ENCODE measurements at places on chromosomes 1 and 21.

DNA sequence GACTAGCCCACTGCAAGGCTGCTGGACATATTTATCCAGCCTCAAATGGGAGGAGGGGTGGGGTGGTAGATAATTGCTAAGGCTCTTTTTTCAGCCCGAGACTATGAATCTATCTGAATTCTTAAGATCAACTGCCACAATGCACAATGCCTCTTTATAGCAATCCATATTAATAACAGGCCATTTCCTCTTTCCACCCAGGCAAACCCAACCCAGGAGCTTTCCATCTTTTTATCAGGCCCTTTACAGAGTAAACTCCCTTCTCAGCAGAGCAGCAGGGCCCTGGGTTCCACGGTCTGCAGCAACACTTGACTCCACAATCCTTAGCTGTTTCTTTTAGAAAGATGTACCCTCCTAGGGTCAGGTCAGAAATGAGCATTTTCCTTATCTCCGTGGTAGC, 806 bp downstream of the DDOST start:
- DNase-seq, result no peak

DNA sequence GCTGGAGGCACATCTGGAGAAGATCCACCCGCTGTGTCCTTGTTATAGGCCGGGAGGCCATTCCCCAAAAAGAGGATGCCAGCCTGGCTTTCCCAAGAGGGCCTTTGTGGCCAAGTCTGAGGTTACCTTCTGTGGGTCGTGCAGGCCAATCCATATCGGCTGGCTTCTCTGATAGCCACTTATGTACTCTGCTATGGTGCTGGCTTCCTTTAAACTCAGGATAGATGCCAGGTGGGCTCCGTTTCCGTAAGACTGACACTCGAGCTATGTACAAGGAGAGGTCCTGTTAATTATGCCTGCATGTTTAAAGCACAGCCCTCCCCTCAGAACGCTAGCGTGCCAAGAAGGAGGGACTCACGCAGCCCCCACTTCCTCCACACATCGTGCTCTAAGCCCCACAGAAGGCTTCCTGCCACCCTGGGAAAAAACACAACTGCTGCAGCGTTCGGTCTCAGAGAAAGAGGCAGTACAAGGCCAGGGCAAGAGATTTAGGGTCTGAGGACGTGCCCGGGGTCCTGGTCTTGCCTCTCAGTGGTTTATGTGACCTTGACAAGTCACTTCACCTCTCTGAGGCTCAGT, 11.6 kb downstream of the REG4 start:
- DNase-seq, result no peak

- peak; percentile 10 for DNase-seq
These were observed 36.7 kb downstream of the ACBD3 start for GRCh38 chr1:226149806-226150205.

- DNase-seq, result peak; percentile 87
These were observed 25.0 kb downstream of the GIPC2 start for GRCh38 chr1:78070758-78071157.

GRCh38 chr1:93304716-93305138, 41.0 kb upstream of the DR1 start:
- peak; percentile 55 for DNase-seq

DNA sequence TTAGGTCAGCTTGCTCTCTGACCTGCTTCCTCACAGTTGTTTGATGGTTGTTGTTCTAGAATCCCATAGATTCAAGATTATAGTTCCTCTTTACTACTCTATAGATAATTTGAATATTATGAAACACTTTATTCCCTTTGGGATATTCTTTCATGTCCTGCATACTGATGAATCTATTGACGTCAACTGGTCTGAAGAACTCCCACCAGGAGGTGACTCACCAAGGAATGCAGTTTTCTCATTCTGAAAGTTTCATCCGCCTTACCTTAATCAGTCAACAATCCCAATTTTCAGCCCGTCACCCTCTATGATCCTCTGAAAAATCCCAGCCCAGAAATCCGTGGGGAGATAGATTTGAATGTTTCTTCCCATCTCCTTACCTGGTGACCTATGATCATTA, 834.1 kb upstream of the PRMT6 start:
- peak; percentile 44 for DNase-seq

DNA sequence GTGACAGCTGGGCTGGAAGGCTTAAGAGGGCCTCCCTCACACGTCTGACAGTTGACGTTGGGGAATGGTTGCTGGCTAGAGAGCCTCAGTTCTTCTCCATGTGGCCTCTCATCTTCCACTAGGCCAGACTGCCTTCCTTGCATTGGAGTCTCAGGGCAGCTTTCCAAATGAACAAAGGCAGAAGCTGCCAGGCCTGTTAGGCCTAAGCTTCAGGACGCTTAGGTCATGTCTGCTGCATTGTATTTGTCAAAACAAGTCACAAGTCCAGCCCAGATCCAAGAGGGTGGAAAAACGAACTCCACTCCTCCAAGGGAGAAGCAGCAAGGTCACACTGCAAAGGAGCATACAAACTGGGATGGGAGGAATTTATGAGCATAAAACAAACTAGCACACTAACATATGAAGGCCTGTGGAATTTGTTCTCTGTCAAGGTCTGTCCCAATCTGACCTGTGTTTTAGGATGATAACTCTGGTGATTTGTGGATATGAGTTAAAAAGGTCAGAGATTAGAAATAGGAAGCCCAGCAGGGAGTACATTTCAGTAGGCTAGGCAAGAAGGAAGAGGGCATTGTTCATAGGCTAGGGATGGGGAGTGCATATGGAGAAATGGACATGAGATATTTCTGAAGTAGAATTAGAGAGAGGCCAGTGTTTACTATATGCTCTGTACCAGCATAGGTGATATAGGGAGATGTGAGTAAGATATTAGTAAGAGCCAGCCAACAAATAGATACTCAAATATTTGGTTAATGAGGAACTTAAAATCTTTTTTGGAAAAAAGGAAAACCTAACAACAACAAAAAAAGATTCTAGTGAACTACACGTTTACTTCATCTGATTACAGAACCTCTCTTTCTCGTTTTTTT, 29.1 kb upstream of the CNN3 start:
- no peak for DNase-seq

GRCh38 chr1:18217398-18218043, 109.9 kb downstream of the IGSF21 start:
- peak; percentile 5 for DNase-seq

GRCh38 chr1:180482425-180483275, 19.7 kb downstream of the ACBD6 start:
- peak; percentile 41 for DNase-seq

DNA sequence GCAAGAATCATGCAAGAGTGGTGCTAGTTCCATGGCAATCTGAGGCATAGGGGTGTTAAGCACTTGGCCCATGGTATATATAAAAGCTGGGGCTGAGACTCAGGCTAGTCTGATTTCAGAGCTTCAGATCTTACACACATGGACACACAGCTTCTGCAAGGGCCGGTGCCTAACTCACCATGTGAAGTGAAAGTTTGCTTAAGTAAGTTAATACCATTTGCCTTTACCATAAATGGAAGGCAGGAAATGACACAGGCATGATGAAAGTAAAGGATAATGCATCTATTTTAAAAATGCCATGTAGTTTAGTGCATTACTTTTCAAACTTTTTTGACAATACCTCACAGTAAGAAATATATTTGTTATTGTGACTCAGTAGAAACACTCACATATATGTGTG, 122.6 kb downstream of the KCNJ6 start:
- DNase-seq, result peak; percentile 54

GRCh38 chr1:228038387-228039005, 31.7 kb downstream of the WNT3A start:
- no peak for DNase-seq

- no peak for DNase-seq
These were observed 421.6 kb upstream of the PBX1 start for GRCh38 chr1:164137273-164137925.

DNA sequence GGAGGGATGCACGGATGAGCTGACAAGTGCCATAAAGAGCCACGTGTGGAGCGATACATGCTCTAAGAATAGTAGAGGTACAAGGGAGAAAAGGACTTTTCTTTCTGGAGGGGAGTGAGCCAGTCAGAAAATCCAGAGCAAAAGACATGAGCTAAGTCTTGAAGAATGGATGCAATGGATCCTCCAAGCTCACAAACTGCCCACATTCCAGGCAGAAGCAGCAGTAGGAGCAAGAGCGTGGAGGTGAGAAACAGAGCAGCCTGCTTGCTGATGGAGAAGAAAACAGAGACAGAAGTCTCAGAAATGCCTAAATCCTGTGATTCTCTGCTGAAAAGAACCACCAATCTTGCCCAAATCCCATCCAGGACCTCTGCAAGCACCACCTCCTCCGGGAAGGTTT, 78.2 kb upstream of the RALGPS2 start:
- peak; percentile 43 for DNase-seq

GRCh38 chr1:183080406-183080805, 57.2 kb downstream of the LAMC1 start:
- peak; percentile 31 for DNase-seq

- DNase-seq, result no peak
These were observed 35.9 kb downstream of the FHAD1 start for GRCh38 chr1:15282810-15283474.

GRCh38 chr1:184418652-184419349, 32.0 kb downstream of the C1orf21 start:
- DNase-seq, result no peak

GRCh38 chr1:59697150-59697800, 117.5 kb upstream of the HOOK1 start:
- DNase-seq, result peak; percentile 44

DNA sequence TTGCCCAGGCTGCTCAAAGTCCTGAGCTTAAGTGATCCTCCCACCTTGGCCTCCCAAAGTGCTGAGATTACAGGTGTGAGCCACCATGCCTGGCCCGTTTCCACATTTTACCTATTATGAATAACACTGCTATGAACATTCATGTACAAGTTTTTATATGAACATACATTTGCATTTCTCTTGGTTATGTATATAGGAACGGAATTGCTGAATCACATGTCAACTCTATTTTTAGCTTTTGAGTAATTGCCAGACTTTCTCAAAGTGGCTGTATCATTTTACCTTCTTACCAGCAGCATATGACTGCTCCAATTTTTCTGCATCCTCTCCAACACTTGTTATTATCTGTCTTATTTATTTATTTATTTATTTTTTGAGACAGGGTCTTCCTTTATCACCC, 2.7 kb downstream of the SPATA21 start:
- peak; percentile 36 for DNase-seq

DNA sequence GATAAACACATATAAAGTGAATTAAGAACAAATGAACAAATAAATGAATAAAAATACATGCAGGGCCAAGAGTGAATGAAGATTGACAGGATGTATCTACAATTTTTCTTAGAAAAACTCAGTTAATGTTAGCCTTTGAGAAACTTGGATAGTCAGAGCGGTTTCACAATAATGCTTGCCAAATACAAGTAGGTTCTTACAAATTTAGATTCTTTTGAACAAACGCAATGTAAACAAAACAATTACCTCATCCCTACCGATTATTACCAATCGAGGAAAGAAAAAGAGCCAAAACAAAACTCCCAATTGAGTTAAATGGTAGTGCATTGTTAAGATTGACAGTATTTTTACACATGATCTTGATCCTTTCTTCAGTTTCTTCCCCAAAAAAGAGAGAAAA, 176.9 kb upstream of the DEPDC1 start:
- DNase-seq, result no peak

DNA sequence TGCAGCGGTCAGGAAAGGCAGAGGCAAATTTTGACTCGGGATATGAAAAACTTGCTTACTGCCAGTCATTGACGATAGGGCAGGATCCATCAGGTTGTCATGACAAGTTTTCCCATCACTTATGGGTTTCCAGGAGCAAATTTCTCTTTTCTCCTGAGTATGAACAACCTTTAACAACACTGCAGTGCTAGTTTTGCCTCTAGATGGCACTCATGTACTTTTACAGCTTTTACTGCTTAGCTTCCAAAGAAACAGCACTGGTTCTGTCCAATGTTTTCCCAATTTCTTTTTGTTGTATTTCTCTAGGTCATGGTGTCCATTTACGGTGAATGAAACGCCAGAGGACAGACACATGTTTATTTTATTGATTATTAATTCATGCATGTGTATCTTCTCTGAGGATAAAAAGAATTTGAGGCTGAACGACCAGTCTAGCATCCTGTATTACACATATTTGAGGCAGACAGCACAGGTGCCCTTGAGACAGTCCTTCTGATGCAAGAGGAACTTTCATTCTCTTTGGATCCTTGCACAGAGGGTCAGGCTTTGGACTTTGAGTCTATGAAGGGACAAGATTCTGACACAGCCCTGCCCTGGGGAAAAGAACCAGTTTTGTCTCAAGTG, 112.3 kb upstream of the TRABD2B start:
- DNase-seq, result peak; percentile 50

DNA sequence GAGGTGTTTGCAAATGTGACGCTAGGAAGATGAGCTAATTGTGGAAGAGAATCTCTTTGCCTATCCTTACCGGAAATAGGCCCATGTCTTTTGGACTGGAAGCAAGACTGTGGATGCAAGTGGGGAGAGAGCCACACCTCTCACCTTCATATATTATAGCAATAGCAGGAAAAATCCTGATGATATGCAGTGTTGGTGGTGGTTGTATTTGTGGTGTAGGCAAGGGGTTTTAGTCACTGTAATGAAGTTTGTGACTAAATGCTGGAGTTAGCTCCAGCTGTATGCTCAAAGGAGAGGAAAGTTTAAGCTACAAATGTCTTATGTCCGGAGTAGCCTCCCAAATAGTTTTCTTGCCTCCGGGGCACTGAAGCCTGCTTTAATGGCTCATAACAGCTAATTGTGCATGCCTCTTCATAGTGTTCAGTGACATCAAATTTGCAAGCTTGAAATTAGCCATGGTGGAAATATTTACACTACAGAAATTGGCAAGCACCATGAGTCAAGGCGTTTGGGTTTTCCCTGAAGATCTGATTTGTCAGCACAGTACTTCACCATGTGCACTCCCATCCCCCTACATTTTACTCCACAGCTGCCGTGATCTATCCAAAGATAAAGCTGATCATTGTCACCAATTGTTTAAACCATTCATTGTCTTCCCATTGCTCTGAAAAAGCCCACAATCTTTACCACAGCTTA, 102.6 kb upstream of the ZNF644 start:
- DNase-seq, result no peak

GRCh38 chr1:41242342-41243078, 404 bp upstream of the SCMH1 start:
- DNase-seq, result no peak

DNA sequence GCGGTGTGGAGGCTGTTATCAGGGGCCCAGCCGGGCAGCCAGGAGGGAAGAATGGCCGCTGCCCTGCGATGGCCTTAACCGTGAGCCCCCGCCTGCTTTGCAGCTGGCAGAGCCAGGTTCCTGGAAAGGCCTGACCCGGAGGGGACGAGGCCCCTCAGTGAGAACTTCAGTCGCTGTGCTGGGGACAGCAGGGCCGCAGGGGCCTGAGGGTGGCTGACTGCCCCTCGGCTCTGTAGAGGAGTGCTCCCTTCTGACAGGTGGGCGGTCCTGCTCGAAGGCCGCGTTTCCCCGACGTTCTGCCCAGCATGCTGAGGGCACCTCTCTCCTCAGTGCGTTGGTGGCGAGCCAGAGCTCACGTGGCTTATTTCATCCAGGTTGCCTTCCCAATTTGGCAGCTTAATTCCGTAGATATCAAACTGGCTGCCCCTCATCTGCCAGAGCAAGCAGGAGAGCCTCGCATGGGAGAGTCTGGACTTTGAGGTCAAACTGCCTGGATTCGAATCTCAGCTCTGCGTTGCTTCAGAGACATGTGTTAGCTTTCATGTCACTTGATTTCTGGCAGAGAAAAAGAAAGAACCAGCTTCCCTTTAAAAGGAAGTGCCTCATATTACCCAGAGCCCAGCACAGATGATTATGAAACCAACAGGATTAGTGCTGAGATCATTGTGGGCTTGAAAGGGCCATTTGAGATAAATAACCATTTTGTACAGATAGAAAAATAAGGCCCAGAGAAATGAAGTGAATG, 239.8 kb downstream of the SDCCAG8 start:
- peak; percentile 47 for DNase-seq

GRCh38 chr1:8095584-8095983, 69.5 kb upstream of the ERRFI1 start:
- DNase-seq, result no peak

- peak; percentile 84 for DNase-seq
These were observed 61.8 kb upstream of the PTGFRN start for GRCh38 chr1:116847688-116848531.
